Femur (tissue), 1 donor: ENCODE measurements at places on chromosomes 7 and 10.

GRCh38 chr10:6174201-6174874 lies 28.4 kb upstream of the PFKFB3 start:
- peak; percentile 45 for DNase-seq

DNA sequence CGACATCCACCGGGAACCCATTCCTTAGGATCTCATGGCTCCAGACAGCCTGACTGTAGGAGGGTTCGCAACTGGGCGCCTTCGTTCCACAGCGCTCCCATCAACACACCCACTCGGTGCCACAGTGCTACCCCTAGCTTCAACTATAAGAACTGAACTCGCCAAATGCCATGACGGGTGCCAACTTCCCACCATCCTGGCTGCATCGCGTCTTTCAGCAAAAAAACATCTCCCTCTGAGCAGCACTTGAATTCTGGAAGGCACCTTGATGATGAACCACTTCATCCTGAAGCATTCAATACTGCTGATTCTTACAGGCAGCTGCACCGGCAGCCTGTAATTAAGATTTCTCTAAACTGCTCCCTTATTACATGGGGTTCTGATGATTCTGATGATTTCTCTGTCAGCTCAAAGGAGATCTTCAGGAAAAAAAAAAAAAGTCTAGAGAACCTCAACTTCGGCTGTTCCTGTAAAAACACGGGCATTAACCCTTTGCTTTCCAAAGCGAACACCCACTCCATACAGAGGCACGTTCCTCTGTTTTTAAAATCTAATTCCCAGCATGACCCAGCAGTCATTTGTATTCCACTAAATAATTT lies 1.3 kb downstream of the CYTH3 start:
- peak; percentile 74 for DNase-seq

GRCh38 chr7:99778880-99779279 lies 5.1 kb downstream of the CYP3A4 start:
- no peak for DNase-seq

- no peak for DNase-seq
Observed at GRCh38 chr7:2109936-2110609, 122.7 kb downstream of the MAD1L1 start.
